Hepatic stellate cell (primary cell): ENCODE measurements at places on chromosomes 3 and 15.
A peak's percentile ranks its signal among the peaks of the same experiment; 100 is the strongest.

DNA sequence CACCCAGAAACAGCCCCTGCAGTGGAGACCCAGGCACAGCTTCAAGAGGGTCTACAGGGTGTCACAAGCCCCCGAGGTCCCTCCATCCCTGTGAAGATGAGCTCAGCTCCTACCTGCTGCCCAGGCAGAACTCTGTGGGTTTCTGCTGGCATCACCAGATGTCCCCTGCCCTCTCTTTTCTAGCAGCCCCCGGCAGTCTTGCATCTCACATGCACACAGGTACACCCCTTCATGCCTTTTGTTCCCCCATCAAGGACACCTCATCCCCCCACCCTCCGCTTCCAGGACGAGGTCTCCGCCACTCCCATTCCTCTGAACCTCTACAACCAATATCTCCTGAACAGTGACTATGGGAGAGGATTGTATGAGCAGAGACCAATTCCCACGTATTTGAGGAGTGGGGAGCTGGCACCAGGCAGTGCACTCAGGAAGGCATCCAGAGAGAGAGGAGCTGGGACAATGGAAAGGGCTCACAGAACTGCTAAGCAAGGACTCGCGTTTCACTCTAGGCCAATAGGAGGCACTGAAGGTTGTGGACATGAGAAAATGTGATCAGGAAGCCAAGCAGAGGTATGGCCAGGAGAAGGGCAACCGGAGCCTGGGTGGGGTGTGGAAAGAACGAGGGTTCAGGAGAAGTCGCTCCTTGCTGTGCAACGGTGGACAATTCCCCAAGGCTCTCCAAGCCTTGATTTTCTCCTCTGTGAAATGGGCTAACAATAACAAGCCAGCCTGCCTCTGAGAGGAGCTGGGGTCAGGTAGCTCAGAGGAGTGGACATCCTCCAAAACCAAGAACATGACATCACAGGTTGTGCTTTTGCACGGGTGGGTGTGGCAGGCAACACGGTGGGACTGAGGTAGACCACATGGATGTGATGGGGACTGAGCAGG, 115.2 kb downstream of the CHSY1 start:
- DNase-seq = no peak

- DNase-seq = no peak
These were observed 1.1 kb downstream of the CNBP start for GRCh38 chr3:129182390-129183185.

DNA sequence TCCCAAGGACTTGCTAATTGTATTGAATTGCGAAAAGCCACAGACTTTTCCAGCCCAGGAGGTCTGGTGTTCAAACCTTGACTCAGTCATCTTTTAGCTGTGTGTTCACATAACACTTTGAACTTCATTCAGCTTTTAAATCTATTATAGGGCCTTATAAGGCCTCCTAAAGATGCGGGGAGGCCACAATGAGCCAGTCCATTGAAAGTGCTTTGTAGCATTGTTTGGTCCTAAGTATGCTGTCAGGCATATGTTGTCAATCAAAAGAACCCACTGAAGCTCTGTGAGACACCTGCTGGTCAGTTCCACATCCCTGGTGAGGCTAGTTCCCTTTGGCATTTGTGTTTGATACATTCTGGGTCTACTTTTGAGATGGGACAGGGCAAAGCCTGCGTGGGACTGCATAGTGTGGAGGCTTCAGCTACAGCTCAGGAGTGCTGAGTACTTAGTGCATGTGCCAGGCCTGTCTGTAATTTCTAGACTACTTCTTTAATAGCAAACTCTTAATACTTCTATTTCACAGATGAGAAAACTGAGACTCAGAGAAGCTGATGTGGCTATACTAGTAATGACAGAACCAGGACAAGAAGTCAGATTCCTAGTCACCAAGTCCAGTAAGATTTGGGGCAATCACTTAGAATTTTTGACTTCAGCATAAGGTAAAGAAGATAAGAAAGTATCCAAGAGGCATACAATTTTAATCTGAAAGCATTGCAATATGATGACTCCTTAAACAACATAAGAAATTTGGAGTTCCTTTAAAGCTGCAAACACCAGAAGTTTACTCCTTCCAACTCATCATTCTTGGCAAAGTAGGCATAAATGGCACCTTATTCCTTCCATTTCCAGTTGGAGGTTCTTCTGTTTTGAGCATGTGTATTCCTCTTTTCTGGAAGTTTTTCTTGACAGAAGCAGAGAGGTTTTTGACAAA, 213.0 kb downstream of the PDCD6IP start:
- no peak for DNase-seq

GRCh38 chr3:182970811-182971418, 9.4 kb downstream of the DCUN1D1 start:
- DNase-seq = no peak

DNA sequence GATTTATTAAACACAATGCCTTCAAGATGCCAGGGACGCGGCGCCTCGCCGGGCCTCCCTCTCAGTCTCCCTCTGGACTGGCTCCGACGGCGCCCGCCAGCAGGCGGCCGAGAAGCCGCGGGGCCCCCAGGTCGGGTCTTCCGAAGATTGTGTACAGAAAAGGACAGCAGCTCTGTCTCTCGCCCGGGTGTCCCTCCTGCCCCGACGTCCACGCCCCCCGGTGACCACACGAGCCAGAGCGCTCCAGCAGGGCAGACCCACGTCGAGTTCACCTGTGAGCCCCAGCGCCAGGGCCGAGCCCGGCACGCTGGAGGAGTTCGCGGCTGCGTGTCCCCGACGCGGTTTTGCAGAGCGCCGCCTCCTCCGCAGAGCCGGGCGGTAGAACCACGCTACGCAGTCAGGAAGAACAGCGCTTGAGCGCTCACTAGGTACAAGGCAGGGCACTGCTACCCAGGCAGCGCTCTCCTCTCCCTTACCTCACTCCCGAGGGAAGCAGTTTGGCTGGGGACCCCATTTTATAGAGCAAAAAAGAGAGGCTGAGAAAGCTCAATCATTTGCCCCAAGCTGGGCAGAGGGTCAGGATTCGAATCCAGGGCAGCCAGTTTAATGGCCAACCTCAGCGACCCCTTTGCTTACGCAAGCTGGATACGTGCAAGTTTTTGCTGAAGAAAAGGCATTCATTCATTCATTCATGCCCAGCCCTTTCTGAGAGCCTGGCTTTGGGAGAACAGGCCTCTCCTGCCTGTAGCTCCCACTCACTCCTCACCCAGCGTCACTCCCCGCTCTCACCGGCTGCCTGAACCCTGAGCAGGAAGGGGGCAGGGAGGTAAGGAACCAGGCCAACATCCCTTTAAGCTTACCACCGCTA, 3.0 kb upstream of the TLE3 start:
- no peak for DNase-seq

GRCh38 chr3:89440386-89440785, 333.0 kb downstream of the EPHA3 start:
- DNase-seq = no peak

DNA sequence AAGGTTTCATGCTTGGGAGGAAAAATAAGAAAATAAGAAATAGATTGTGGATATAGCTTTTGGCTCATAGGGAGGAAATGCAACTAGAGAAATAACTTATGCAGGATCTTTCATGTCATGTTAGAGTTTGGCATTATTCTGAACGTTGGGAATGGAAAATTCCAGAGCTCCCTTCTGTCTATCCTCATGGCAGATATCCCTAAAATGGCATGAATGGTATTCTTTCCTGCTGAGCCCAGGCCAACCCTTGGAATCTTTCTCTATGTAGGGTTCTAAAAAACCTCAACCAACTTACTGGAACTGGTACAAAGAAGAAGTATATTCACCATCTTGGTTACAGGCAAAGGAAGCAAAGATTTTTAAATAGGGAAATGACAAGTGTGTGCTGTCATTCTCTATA, 212.5 kb downstream of the CHST2 start:
- no peak for DNase-seq

- no peak for DNase-seq
These were observed 40.1 kb upstream of the PSMD6 start for GRCh38 chr3:64063207-64063982.

DNA sequence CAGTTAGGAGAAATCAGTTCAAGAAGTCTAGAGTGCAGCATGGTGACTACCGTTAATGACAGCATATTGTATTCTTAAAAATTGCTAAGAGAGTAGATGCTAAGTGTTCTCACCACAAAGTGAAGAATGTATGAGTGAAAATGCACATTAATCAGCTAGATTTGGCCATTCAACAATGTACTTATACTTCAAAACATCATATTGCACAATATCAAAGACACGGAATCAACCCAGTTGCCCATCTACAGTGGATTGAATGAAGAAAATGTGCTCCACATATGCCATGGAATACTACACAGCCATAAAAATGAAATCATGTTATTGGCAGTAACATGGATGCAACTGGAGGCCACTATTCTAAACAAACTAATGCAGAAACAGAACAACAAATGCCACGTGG, 119.9 kb upstream of the NDN start:
- DNase-seq = no peak

DNA sequence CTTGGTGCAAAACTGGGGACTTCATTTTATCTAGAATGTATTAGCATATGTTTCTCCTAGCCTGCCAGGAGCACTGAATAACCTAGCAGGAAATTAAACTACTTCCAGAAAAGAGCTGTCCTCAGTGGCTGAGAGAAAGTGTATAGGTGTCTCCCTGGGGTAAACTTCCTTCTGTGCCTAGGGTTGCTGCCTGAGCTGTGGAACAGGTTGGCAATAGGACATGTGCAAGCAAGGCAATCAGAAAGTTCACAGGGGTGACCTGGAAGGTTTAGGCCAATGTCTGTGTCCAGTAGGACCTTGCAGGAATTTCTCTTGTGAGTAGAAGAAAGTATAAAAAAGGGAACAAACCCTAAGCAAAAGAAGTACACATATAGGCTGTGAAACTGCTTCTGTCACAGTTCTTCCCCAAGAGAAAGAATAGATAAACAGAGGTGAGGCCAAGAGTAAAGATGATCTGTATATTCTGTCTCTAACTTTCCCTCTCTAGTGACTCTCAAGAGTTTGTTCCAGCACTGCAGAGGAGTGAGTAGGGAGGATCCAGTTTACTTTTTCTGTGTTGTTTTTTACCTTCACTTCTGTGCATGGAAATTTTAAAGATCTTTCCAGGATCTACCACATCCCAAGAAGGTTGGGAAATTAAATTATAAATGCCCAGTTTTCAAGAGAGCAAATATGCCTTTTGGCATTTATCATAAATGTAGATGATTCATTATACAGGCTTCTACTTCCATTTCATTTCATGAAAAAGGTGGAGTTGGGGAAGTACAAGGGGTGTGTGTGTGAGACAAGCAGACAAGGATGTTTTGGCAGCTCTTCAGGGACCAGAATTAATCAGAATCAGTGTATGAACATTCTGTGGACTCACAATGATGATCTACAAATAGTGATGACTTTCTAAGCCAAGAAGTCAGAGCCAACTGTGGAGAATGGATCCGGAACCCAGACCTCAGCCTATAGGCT, 155.2 kb downstream of the RBPMS2 start:
- DNase-seq = peak; percentile 24

DNA sequence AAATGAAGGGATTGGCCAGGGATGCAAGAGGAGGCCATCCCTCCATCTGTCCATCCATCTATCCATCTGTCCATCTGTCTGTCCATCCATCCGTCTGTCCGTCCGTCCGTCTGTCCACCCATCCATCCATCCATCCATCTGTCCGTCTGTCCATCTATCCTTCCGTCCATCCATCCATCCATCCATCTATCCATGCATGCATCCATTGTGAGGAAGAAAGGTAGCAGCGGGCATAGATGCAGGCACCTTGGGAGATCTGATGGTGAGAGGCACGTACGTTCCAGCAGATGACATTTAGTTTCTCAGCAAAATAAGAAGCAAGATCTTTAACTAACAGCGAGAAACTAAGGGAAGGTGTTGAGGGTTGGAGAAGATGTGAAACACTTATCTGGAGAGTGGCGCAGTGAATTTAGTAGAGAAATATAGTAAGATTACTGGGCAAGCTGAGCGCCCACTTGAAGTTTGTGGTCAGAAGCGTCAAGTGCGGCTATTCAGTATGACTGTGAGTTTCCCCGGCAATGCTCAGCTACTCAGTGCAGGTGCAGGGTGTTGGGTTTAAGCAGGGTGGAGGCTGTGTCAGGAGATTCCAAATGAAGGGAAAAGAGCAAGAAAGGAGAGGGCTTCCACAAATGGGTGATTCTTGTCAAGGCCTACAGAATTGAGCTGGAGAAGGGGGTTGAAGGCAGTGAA, 22.4 kb upstream of the SRP14 start:
- no peak for DNase-seq
